CD4-positive, alpha-beta T cell treated with Interleukin-15 for 4 hours (primary cell): ENCODE measurements at places on chromosomes 3 and 15.

- no peak for DNase-seq
These were observed 1.4 kb downstream of the NDUFB4 start for GRCh38 chr3:120597445-120598049.

DNA sequence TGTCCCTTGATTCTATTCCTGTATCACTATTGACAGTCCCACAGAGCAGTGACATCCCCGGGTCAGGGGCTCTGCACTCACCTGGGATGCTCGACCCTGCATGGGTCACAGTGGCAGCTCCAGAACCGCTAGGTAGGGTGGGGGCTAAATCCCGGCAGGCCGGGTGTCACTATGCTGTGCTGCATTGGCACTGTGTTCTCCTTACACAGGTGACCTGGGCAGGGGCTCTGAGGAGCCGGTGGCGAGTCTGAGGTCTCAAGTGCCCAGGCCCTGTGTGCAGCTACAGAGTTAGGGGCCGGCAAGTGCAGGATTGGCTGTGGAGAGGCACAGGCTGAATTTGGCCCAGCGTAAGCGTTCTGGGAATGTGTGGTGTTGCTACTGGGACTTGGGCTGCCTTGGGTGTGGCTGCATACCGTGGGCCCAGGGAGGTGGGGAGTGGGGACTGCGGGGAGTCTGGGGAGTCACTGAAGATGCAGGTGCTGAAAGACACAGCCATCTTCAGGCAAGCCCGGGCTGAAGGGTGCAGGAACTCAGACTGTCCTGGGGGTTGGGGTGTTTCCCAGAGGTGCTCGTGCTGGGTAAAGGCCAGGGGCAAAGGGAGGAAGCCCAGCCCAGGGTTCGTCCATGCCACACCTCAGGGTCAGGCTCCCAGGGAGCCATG lies 102.6 kb upstream of the PRR20G start:
- no peak for DNase-seq

DNA sequence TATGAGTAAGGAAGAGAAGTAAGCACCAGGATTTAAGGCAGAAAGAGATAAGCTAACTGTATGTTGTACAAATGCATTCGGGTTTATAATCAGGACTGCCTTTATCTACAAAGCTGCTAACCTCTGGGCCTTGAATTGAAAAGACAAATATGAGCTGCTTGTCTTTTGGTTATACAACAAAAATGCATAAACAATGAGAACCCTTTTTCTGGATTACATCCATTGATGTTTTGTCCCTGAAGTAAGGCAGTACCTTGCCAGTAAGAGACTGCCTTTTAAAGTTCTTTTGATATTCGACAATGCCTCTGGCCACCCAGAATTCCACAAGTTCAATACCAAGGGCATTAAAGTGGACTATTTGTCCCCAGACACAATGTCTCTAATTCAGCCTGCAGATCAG lies 280.7 kb downstream of the ZNF621 start:
- DNase-seq, result no peak

DNA sequence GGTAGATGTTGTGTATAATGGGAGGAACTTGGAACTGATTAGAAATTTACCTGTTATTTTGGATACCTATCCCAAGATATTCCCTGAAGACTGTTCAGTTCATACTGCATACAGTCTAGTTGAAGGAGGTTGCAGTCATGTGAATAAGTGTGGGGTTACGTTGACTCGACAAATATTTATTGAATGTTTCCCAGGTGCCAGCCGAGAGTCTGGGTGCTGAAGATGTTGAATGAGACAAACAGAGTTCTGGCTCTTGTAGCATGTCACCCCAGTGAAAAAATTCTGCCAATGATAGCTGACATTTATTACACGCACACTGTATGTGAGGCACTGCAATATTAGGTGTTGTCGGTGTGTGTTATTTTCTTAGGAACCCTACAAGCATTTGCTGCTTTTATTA lies 176.0 kb downstream of the KCNMB2 start:
- no peak for DNase-seq

- no peak for DNase-seq
These were observed 230 bp downstream of the SHF start for GRCh38 chr15:45187578-45187893.

- DNase-seq, result no peak
These were observed 173.4 kb upstream of the PPP2R3A start for GRCh38 chr3:135792174-135792573.

- peak; percentile 78 for DNase-seq
These were observed 52.3 kb downstream of the GLB1 start for GRCh38 chr3:33044676-33045075.

GRCh38 chr3:177948716-177949425 lies 587.4 kb upstream of the KCNMB2 start:
- no peak for DNase-seq

GRCh38 chr3:156416846-156417558 lies 137.9 kb downstream of the SSR3 start:
- no peak for DNase-seq

DNA sequence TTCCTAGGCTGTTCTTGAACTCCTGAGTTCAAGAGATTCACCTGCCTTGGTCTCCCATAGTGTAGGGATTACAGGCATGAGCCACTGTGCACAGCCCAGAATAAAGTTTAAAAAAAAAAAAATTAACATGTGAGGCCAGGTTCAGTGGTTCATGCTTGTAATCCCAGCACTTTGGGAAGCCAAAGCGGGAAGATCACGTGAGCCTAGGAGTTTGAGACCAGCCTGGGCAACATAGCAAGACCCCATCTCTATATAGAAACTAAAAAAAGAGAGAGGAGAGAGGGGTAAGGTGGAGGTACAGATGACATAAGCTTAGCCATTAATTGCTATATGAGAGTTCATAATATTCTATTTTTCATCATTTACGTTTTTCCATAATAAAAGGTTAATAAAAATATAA lies 21.5 kb downstream of the ZNF148 start:
- DNase-seq, result no peak

GRCh38 chr3:183845608-183846288 lies 20.4 kb upstream of the MAP6D1 start:
- no peak for DNase-seq

GRCh38 chr15:56960116-56960515 lies 41.7 kb downstream of the TCF12 start:
- DNase-seq, result no peak

GRCh38 chr3:177574222-177574856 lies 377.1 kb upstream of the TBL1XR1 start:
- no peak for DNase-seq

DNA sequence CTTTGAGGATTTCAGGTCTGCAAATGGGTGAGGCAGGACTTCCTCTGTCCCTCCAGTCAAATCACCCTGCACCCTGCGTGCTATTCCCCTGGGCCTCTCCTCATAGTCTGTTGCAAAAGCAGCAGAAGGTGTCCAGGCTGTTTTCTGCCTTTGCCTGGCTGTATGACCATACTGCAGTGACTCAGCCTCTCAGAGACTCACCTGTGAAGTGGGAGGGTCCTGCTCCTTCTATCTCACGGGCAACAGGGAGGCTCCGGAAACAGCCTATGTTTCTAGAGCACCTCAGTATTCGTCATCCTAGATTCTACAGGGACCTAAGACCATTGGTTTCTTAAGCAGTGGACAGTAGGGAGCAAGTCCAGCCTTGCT lies 216.4 kb downstream of the TLE3 start:
- no peak for DNase-seq

DNA sequence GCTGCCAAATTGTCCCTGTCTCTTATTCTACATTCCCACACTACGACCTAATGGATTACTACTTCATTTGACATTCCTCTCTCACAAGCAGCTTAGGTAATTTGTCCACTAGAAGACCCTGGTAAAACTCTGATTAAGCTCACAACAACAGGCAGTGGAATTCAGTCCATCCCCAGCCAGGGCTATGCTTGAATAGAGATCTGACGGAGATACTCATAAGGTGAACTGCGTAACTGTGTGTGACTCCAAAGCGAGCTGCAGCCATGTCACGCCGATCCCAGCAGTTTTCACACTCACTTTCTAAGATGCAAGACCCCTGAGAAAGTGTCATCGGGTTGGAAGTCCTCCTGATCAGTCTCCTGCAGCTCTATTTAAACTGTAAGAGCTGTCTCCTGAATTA lies 25.7 kb upstream of the ROBO2 start:
- no peak for DNase-seq

DNA sequence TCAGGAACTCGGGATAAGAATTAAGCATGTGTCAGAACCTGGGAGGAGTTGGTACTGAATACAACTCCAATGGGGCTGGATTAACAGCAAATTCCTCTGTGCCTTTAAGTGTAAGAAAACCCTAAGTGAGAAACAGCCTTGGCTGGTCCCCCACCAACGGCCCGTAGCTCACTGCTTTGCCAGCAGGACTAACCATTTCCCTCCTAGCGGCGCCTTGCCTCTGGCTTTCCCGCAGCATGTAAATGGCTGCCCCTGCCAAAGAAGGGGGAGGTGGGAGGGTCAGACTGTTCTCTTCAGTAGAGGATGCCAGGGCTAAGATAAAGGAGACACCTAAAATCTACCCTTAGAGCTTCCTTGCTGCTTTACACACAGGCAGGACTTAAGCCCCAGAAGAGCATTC lies 51.0 kb upstream of the SH3GL3 start:
- no peak for DNase-seq

DNA sequence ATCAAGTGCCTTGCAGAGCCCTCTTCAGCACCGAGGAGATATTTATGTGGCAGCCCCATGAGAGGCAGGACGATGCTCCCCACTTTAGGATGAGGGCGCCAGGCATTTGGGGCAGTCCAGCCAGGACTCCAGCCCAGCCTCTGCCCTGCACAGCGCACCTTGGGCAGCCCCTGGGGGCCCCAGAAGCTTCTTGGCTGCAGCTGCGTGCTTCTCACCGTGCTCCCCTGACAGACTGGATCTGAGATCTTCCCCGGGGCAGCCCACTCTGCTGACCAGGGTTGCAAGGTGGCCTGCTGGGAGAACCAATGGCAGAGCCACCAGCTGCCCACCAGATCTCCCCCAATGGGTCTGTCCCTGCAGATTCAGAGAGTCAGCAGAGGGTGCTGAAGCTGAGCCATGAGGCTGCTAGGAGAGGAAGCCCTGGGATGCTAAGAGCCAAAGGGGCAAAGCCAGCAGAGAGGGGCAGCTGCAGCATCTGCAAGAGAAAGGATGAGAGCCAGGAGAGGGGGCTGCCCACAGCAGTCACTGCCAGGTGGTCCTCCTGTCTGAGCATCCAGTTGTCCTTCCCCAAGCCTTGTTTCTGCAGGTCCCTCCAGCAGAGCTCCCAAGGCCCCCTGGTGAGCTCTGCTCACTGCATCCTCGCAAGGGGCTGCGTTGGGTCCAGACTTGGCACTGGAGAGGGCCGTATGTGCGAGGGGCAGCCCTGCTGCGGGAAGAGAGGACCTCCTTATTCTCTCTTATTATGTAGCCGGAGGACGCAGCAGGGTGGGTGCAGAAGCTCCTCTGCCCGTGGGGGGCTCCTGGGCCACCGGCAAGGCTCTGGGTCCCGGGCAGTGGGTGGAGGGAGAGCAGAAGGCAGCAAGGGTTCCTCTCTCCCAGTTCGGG lies 14.7 kb upstream of the KLF13 start:
- DNase-seq, result no peak

- DNase-seq, result no peak
These were observed 16.6 kb downstream of the MASP1 start for GRCh38 chr3:187274977-187275338.

- no peak for DNase-seq
These were observed 30.7 kb upstream of the USP3 start for GRCh38 chr15:63473749-63473998.

GRCh38 chr3:117518364-117518763 lies 808.8 kb downstream of the TUSC7 start:
- no peak for DNase-seq

GRCh38 chr15:101170568-101171350 lies 81.1 kb downstream of the CHSY1 start:
- DNase-seq, result no peak

- DNase-seq, result no peak
These were observed 30.3 kb upstream of the HHATL start for GRCh38 chr3:42732829-42733459.

DNA sequence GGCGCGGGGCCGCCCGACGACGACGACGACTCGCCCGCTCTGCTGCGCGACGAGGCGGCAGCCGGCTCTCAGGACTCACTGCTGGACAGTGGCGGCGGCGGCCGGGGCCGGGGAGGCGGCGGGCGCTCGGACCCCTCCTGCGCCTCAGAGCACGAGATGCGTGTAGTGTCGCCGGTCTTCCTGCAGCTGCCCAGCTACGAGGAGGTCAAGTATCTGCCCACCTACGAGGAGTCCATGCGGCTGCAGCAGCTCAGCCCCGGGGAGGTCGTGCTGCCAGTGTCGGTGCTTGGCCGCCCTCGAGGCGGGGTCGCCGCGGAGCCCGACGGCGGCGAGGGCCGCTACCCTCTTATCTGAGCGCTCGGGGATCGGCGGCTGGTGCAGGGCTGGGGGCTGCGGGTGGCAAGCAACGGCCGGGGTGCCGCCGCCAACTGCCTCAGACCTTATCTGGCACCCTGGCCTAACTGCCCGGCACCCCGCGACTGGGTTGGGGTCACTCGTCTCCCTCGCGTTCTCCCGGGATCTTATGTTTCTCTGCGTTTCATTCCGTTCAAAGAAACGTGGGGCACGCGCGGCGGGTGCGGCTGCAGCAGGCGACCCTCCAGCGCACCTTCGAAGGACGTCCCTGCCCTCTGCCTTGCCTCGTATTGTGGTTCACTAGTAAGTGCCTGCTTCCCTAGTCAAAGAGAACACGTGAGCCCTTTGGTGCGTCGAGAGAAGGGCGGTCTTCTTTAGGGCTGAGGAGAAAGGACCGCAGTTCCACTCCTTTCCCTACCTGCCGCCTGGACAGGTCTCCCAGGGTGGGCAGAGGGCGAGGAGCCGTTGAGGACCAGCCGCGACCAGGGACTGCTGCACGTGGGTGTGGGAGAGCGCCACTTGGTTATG lies 1.0 kb downstream of the C3orf80 start:
- DNase-seq, result no peak

DNA sequence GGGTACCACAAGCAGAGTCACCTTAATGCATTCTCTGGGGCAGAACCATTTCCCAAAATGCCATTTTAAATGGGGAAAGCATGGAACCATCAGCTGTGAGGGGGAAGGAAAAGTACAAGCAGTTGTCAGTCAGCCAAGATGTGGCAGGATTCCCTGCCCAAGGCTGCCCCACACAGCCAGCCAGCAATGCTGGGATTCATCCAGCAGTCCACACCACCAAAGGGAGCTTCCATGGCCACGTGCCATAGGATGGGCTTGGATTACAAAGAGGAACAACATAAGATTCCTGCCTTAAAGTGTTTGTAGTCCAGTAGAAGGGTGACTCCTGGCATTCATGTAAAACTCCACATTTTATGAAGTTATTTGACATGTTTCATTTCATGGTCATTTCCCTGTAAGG lies 233.3 kb downstream of the SHOX2 start:
- DNase-seq, result no peak

GRCh38 chr3:108124337-108125152 lies 33.7 kb upstream of the CD47 start:
- peak; percentile 84 for DNase-seq

GRCh38 chr3:54633444-54634121 lies 294.3 kb downstream of the LRTM1 start:
- no peak for DNase-seq

DNA sequence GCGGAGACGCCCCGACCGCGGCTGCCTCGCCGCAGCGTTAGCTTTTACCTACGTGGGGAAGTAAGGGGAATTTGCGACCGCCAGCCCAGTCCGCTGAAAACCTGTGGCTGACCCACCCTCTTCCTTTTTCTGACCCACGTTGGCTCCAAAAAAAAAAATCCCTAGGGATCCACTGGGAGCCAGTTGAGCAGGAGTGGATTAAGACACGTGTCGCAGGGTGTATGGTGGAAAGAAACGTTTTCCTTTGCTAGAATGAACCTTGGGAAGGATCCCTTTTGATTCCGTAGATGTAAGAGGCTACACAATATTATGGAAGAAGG lies 575 bp upstream of the PCYT1A start:
- no peak for DNase-seq

- DNase-seq, result no peak
These were observed 3.0 kb upstream of the RYK start for GRCh38 chr3:134253475-134254226.
